Sciatic nerve (tissue), 2 donors: ENCODE measurements at places on chromosomes 3 and 15. TPM values are rescaled to one million over a fixed set of nuclear protein-coding genes. Genes with fewer than 3 reads are reported as not detected.
A peak's percentile ranks its signal among the peaks of the same experiment; 100 is the strongest.

DNA sequence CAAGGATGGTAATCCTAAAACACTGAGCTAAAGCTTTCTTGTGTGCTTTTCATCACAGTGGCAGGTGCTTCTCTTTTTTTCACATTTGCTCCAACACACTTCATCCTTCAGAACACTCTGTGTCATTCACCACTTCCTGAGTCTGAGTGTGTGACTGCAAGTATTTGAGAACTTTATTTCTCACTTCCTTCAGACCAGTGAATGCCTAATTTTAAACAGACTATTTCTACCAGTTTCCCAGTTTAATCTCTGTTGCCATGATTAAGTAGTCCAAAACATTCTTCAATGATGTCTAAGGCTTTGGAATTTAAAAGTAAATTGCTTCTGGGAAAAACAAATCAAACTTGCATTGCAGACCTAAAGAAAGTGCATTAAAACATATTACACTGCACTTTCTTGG lies 541.2 kb downstream of the RBMS3 start:
- DNase-seq = no peak

DNA sequence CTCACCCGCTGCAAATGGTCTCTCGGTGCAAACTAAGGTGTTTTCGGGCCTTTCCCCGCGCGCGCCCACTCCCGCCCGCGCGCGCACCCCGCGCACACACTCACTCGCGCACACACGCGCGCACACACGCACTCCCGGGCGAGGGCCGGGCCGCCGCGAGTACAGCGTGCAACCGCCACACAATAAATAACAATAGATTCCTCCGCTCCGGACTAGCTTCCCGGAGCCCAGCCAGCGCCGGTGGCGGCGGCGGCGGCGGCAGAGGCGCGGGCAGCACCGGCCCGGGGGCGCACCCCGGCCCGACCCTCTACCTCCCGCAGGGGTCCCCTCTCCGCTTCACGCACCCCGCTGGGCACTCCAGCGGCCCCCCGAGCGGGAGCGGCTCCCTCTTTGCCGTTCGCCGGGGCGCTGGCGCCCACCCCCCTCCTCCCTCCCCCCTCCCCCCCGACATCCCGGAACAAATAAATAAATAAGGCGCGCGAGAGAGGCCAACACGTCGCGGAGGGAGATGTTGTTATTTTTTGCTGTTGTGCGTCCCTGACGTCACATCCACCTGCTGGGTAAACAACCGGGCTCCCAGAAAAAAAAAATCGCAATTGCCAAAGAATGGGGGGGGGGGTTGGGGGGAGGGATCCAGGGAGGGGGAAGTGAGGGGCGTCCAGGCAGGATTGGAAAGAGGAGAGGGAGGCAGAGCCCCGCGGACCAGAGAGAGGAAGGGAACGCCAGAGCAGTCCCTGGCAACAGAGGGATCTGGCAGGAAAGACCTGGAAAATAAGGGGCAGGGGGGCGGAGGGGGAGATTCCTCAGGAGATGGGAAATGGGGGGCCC lies at the start of gene FOXP1:
Gene FOXP1, minus strand, starts transcription at position 163 of the 828 bp plus-strand sequence. CDS start 385,347 bp downstream, outside the sequence.
- DNase-seq = peak; percentile 81

GRCh38 chr3:25665315-25666280 lies 891 bp upstream of the TOP2B start:
- no peak for DNase-seq

DNA sequence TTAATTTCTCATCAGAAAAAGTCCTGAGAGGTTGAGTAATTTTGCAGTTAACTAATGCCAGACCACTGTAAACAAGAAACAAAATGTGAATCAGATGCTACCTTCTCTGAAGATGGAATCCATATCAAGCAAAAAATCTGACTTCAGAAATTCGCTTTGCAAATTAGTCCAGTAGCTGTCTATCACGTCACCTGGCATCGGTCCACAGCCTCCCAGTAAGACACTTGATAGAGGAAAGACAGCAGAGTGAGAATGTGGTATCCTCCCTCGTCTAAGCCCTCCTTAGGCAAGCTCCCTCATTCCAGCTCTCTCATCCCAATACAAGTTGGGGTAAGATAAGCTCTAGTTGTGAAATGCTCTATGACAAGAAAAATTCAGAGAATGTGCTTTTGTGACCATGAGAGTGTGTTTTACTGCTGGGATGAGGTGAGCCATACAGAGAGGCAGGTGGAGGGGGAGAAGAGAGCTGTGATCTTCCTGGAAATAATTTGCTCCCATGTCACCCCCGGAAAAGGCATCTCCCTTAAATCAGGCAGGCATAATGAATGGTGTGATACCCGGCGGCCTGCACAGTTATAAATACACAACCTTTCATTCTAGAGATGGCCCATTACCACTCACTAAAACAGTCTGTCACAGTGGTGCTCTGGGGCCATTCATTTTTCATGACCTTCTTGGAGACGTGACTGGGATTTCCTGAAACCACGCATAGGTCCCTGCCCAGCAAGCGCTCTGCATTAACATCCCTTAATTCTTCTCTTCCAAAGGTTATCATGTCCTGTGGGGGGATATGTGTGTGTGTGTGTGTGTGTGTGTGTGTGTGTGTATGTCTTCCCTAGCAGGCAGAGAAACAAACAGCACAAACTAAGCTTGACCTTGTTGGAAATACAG lies 602.0 kb upstream of the KCNMB2 start:
- no peak for DNase-seq

Gene ST3GAL6
- 25.1 TPM for total RNA-seq
